RWPE2 (cell line): ENCODE measurements at places on chromosomes 2 and 18.

DNA sequence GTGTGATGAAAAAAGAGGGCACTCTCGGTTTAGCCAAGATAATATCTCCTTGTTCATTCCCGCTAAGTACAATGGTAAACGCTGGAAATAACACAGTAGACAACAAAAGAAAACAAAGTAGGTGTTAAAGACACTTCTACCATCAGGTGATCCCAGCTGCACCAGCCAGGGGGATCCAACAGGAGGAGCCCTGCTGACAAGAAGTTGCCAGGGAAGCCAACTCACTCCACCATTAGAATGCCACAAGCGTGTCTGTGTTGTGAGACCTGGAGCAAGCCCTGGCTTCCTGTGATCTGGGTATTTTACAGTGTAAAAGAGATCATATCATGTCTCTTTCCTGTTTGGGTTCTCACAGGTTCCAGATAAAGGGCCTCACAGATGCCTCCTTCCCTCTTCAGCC is 117.0 kb downstream of the GRB14 start:
- no peaks in the 10 kb centered on the region for H3K27me3 ChIP-seq
- H3K27ac ChIP-seq = no peak overlapping the region
- no peak overlapping the region for H3K4me3 ChIP-seq
- no peaks in the 10 kb centered on the region for H3K4me1 ChIP-seq
- no peaks in the 10 kb centered on the region for H3K36me3 ChIP-seq

- H3K4me3 ChIP-seq = no peak overlapping the region
- peak overlapping the region; percentile 68 for H3K27ac ChIP-seq
- peaks cover 10% of the 10 kb centered on the region for H3K4me1 ChIP-seq
- no peaks in the 10 kb centered on the region for H3K36me3 ChIP-seq
Measured at GRCh38 chr2:229490167-229490566, 219.1 kb upstream of the PID1 start.

- no peak for DNase-seq
- H3K27me3 ChIP-seq = no peaks in the 10 kb centered on the region
- no peaks in the 10 kb centered on the region for H3K36me3 ChIP-seq
- no peak overlapping the region for H3K27ac ChIP-seq
- peaks cover 2% of the 10 kb centered on the region for H3K4me1 ChIP-seq
Measured at GRCh38 chr2:64716569-64716968, 62.9 kb upstream of the SERTAD2 start.

GRCh38 chr2:217698691-217699090 is 304.1 kb downstream of the TNS1 start:
- H3K4me1 ChIP-seq = peaks cover 4% of the 10 kb centered on the region
- no peak for DNase-seq
- H3K4me3 ChIP-seq = no peak overlapping the region
- H3K36me3 ChIP-seq = no peaks in the 10 kb centered on the region
- no peaks in the 10 kb centered on the region for H3K27me3 ChIP-seq

- H3K4me3 ChIP-seq = no peak overlapping the region
- no peaks in the 10 kb centered on the region for H3K27me3 ChIP-seq
- no peaks in the 10 kb centered on the region for H3K4me1 ChIP-seq
- no peak overlapping the region for H3K27ac ChIP-seq
- peaks cover 11% of the 10 kb centered on the region for H3K36me3 ChIP-seq
Measured at GRCh38 chr2:73451263-73451972, 65.8 kb downstream of the ALMS1 start.
